ENCODE measurements at places on chromosomes 1 and 21.

- no peak for DNase-seq
These were observed 93.8 kb downstream of the S1PR1 start for GRCh38 chr1:101330427-101331130.

GRCh38 chr1:181680332-181680731, 197.0 kb downstream of the CACNA1E start:
- DNase-seq = no peak

DNA sequence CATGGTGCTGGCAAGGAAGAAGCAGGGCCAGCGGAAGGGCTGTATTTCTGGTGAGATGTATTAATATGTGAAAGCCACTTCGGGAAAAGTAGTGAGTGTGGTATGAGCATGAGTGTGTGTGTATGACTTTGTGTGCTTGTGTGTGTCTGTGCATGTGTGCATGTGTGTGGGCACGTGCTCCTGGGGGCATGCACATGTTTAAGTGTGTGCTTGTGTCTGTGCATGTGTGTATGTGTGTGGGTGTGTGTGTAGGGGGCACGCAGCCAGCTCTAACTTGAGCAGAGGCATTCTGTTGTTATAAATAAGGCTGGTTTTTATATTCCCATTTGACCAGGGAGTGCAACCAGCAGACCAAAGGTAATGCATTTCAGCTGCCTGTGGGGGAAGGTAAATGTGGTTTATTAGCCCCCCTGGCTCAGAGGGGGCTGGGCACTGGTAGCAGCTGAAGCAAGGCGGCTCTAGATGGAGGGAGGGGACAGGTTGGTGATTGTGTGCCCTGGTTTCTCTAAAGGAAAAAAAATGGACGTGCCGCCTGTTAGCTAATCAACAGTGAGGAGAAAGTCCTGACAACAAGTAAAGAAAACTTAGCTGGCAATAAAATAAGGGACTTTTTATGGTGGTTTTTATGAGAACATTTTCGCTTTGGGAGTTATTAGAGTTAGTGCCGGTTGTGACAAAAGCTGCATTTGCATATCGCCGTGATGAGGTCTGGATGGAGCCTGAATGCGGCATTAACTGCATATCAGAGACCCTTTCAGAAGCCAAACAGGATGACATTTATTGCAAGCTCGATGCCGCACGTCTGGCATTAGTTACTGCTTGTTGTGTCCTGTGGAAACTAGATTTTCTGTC, 180.1 kb downstream of the CAMTA1 start:
- no peak for DNase-seq

DNA sequence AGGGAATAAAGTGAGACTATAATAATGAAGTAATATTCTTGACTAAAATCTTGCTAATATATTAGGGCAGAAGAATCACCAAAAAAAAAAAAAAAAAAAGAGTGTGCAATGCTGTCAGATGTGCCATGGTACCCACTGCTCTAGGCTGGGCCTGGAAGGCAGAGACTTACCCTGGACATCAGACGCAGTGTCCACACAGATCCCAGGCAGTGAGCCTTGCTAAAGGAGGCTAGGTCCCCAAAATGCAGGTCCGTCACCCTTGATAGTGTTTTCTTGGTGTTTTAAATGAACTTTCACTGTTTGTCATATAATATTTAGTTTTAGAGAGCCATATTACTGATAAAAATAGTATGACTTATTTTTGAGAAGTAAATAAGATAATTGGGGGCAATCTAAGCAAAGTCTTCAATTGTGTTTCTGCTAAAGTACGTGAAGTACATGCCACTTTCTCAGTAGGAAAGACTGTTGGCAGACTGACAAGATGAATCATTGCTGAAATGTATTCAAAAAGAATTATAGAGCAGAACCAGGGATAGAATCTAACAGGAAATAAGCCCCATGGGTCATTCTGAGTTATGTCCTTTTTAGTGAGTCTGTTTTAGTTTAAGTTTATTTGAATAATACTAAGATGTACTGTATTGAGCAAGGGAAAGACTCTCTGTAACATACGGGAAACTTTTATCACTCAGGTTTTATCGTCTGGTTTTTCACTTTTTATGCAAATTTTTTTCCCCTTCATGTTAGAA, 74.6 kb upstream of the PDC start:
- DNase-seq = no peak

DNA sequence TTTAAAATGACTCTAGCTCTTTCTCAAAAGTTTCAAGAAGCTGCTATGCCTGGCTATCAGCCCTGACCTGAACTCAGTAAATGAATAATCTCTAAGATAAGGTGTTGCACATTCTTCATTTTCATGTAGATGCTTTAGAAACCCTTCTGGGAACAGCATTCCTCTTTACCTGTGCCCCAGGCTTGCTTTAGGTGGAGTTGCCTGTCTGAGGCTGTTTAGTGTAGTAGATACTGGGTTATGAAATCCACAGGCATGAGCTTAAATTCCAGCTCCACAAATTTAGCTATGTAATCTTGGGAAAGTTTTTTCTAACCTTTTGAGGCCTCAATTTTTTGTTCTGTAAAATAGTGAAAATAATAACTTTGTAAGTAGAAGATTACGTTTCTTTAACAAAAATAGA, 41.6 kb downstream of the ATP6V1G3 start:
- DNase-seq = no peak

- no peak for DNase-seq
These were observed 4.8 kb upstream of the SLC2A1 start for GRCh38 chr1:42963378-42964043.

- no peak for DNase-seq
These were observed 319.0 kb upstream of the SNX7 start for GRCh38 chr1:98342566-98342965.

- no peak for DNase-seq
These were observed 660 bp upstream of the RD3 start for GRCh38 chr1:211492511-211493132.

- no peak for DNase-seq
These were observed 23.1 kb upstream of the RAP1A start for GRCh38 chr1:111596499-111596898.

GRCh38 chr1:68332041-68332440, 99.7 kb upstream of the WLS start:
- no peak for DNase-seq

- no peak for DNase-seq
These were observed 80.4 kb upstream of the SPATA6 start for GRCh38 chr1:48552420-48552819.
